ENCODE measurements at places on chromosomes 5 and 9. TPM values are rescaled to one million over a fixed set of nuclear protein-coding genes. Genes with fewer than 3 reads are reported as not detected.

The SHLD3 gene
- 4.9 TPM for polyA plus RNA-seq

The PCDHB11 gene
- polyA plus RNA-seq = 4.4 TPM

The CDO1 gene
- 22.9 TPM for polyA plus RNA-seq

The OBP2B gene
- not detected for polyA plus RNA-seq

GRCh38 chr9:127201071-127201541 is 63.5 kb upstream of the GARNL3 start:
- DNase-seq = no peak

DNA sequence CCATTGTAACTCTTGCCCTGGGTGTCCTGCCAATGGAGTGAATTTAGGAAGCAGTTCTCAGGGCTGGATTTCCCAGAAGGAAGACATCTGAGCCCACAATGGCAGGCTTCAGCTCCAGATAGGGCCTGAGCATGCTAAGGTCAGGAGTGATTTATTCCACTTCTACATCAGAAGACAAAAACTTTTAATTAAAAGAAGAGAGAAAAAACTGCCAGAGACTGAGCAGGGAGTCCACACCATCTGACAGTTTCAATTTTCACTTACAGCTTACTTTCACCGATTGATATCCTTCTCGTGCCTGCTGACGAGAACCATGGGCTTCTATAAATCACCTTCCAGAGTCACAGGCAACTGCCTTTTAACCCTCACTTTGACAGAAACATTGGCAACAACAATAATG is 228.3 kb upstream of the BRINP1 start:
- peak; percentile 31 for DNase-seq

The NR6A1 gene
- polyA plus RNA-seq = 1.7 TPM

DNA sequence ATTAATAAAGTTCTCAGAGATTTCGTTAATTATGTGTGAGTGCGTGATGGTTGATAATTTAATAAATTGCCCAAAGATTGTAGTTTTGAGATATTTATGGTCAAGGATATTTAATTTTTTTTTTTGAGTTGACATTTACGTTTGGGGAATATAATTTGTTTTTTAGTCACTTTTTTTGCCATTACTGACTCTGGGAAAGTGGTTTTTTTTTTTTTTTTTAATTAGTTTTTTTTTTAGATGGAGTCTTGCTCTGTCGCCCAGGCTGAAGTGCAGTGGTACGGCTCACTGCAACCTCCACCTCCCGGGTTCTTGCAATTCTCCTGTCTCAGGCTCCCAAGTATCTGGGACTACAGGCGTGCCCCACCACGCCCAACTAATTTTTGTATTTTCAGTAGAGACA is 1.7 kb downstream of the BDP1 start:
- DNase-seq = no peak

The CARD9 gene
- 1.8 TPM for polyA plus RNA-seq

DNA sequence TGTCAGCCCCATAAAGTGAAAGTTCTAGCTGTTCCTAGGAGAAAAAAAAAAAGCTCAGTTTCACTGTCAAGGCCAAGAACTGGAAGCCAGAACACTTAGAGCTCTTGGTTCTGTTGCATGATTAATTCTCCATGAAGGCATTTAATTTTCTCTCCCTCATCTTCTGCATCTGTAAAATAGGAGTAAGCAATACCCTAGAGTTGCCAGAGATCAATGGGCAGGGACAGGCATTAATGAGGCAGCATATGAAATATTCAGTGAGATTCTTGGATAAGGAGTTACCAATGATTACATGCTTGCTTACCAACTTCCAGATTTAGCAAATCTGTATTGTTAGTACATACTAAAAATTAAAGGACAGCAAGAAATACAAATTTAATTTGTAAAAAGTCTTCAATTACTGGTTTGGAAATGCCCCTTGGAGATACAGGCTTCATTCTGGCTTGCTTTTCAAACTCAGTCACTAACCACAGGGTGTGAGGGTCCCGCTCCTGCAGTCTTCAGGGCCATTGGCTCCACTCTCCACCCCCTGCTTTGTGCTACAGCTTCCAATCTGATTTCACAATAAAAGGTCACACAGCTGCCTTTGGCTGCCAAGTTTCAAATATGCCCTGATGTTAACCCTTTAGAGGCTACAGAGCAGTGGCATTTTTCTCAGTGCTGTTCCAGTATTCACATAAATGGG is 624.6 kb downstream of the BNC2 start:
- no peak for DNase-seq

DNA sequence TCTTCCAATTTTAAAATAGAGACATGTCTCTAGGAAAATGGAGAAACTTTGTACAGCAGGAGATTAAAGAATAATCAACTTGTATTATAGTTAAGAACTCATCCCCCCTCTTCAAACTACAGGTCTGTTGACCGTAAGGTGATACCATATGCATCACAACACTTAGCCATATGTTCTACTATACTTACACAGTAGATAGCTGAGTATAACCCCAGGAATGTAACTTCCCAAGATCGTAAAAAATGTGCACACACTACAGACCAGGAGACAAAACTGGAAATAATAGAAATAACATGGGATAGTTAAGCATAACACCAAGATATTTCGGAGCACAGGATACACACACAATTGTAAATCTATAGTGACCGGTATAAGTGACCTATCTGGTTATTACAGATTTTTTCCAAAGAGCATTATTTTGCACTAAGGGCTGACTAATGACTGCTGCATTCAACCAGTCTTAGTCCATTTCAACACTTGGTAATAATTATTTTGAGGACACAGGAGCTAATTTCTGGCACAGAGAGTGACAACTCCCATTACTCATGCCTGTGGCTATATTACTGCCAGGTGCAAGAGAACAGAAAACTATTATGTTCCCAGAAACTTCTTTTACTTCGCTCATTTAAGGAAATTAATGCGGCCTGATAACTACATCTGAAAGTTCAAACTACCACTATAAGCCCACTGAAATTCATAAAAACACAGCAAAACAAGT is 15.4 kb upstream of the ZNF622 start:
- no peak for DNase-seq

The TMOD1 gene
- 1.7 TPM for polyA plus RNA-seq

The SERF1A gene
- 15.2 TPM for polyA plus RNA-seq

DNA sequence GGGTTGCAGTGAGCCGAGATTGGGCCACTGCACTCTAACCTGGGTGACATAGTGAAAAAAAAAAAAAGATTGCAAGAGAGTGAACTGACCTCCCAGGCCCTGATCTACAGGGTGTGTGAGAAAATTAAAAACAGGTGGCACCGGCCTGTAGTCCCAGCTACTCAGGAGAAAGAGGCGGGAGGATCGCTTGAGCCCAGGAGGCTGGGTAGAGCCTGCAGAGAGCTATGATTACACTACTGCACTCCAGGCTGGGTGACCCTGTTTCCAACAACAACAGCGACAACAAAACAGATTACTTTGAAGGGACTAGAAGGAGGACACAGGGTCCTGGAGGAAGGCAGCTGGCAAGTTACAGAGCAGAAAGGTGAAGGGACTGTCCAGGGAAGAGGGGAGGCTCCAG is 42.2 kb upstream of the FABP6 start:
- no peak for DNase-seq

GRCh38 chr9:12817702-12818101 is 42.9 kb downstream of the LURAP1L start:
- DNase-seq = peak; percentile 28

- peak; percentile 21 for DNase-seq
Observed at GRCh38 chr9:72363236-72363635, 1.8 kb downstream of the ZFAND5 start.

- no peak for DNase-seq
Observed at GRCh38 chr5:94856257-94856800, 237.9 kb downstream of the SLF1 start.

DNA sequence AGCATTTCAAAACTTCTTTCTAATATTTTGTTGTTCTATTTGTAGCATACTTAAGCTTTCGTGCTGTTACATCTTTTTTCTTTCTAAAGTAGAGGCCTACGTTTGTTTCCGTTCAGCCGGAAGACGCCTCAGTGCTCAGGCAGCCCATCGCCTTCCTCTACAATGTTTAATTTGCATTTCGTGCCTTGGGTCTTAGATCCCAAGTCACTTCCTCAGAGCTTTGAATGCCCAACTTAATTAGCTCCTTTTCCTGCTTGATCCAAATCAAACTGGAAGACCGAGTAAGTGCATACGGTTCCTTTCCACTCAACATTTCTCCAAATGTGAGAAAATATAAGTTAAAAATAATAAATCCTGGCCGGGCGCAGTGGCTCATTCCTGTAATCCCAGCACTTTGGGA is 43.2 kb downstream of the MRPL36 start:
- no peak for DNase-seq

The PCDHGB7 gene
- polyA plus RNA-seq = 17.3 TPM

DNA sequence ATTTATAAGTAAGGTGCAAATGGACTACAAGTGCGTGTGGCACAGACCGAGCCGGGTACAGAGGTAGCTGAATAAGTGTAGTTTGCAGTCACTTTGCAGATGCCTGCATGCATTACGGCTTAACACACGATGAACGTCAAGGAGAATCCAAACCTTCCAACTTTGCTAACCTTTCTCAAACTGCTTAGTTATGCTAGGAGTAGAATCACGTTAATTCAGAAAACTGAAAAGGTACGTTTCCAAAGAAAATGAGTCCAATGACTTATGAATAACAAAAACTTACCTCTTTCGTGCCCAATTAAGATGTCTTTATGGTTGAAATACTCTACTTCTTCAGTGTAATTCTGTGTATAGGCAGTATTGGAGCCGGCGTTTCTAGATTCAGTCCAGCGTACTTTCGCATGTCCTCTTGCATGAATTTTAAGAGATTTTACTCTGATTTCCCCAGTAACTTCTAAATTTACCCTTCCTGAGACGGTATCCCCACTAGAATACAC is 539 bp downstream of the ARRDC3 start:
- peak; percentile 64 for DNase-seq

The SPATA31D3 gene
- polyA plus RNA-seq = not detected

GRCh38 chr5:137621861-137622823 is 113.7 kb downstream of the KLHL3 start:
- no peak for DNase-seq

DNA sequence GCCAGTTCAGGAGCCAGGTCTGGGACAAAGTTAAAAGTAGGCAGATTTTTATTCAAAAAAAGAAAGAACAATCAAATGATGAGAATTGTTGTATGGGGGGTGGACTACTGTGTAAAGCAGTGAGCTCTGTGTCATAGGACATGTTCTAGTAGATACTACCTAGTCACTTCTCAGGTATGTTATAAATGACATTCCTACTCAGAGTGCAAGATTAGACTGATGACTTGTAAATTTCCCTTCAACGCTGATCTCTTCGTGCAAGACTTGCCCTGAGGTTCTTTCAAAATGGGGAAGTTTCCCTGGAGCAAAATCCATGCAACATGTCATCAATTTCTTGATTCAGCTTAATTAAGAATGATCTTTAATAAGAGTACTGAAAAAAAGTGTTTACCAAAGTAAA is 175.1 kb downstream of the RORB start:
- no peak for DNase-seq

DNA sequence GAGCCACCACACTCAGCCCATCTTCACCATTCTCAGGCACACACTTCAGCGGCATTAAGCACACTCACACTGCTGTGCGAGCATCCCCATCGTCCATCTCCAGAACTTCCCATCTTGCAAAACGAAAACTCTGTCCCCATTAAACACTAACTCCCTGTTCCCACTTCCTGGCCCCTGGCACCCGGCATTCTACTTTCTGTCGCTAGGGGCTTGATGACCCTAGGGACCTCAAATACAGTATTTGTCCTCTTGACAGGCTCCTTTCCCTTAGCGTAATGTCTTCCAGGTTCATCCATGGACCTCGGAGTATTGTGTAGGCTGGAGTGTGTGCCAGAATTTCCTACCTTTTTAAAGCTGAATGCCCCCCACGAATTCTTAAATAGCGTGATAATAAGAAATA is 14.7 kb upstream of the UBAC1 start:
- no peak for DNase-seq

GRCh38 chr5:166535641-166536040 is 1755.8 kb upstream of the WWC1 start:
- DNase-seq = no peak

The SPATA24 gene
- polyA plus RNA-seq = 12.7 TPM

DNA sequence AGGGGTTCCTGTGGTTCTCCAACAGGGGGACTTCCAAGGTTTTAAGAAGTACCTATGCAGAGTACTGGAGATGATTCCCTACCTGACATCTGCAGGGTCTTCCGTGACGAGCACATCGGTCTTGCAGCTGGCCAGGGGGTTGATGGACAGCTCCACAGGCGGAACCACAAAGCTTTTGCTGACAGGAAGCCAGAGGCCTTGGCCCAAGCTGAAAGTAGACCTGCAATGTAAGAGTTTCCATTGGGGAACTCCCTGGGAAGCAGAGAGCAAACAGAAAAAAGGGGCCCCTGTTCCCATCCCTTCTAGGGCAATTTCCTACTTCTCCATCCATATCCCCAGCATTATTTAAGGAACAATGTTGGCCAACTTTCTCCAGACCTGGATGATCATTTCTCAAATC is 288.0 kb downstream of the TRIM32 start:
- no peak for DNase-seq

GRCh38 chr9:128706671-128707381 is 4.5 kb downstream of the PKN3 start:
- DNase-seq = no peak

The SLC6A19 gene
- 67.4 TPM for polyA plus RNA-seq

The FBLL1 gene
- polyA plus RNA-seq = 0.48 TPM

The PLK2 gene
- polyA plus RNA-seq = 206 TPM

- DNase-seq = no peak
Observed at GRCh38 chr5:120532835-120533234, 68.7 kb downstream of the PRR16 start.

- no peak for DNase-seq
Observed at GRCh38 chr5:175714479-175715085, 56.7 kb downstream of the HRH2 start.

DNA sequence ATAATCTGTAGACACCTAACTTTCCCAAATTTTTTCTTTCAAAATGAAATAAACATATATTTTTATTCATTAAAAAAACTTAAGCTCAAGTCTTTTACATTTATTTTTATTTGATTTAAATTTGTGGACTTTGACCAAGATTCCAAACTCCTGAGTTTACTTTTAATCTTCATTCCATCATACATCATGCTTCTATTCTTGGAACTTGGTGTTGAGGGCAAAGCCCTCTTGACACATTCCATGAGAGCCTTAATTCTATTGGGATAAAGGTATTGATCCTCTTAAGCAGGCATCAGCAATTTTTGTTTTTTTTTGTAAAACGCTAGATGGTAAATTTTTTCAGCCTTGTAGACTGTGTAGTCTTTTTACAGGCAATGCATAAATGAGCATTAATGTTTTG is 53.6 kb downstream of the FBXO4 start:
- no peak for DNase-seq

GRCh38 chr5:176492431-176492830 is 44.2 kb downstream of the FAF2 start:
- DNase-seq = no peak

- DNase-seq = peak; percentile 66
Observed at GRCh38 chr5:55533521-55534435, 986 bp downstream of the PLPP1 start.

GRCh38 chr5:305050-305449 is 16.5 kb upstream of the AHRR start:
- DNase-seq = no peak

The LCN6 gene
- polyA plus RNA-seq = not detected

DNA sequence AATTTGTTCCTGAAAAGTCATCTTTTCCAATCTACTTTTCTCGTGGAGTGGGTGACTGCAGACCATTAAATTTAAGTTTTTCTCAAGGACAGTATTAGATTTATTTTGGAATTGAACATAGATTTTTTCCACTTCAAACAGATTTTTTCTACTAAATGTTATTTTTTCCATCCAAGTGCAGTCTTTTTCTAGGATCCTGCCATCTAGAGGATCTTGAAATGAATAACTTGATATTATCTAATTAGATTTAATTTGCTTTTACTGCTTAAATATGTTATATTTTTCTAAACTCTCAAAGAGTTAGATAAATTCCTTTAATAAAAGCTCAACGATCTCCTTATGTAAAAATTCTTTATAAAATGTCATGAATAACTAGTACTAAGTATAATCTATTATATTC is 136.9 kb upstream of the PRR16 start:
- DNase-seq = no peak
